H9 (cell line): ENCODE measurements at places on chromosomes 2 and 18.

GRCh38 chr2:207863345-207863744 is 93.6 kb upstream of the FZD5 start:
- no peak for DNase-seq

DNA sequence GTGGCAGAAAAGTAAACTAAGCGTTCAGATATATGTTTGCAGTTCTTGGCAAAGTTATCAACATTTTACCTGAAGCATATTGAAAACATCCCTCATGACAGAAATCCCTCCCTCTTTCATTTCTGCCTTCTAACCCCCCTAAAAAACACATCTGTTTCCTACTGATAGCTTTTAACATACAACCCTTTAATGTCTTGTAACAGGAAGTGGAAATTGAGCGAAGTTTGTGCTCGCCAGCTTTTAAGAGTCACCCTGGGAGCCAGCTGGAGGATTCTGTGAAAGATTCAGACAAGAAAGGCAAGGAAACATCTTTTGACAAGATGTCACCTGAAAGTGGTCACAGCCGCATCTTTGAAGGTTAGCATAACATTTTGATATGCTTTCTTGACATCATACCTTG is 247.4 kb downstream of the XIRP2 start:
- DNase-seq, result no peak

- no peak for DNase-seq
Measured at GRCh38 chr2:211407076-211407475, 850.7 kb downstream of the CPS1 start.

GRCh38 chr2:38690499-38691420 is 24.8 kb downstream of the GALM start:
- no peak for DNase-seq

DNA sequence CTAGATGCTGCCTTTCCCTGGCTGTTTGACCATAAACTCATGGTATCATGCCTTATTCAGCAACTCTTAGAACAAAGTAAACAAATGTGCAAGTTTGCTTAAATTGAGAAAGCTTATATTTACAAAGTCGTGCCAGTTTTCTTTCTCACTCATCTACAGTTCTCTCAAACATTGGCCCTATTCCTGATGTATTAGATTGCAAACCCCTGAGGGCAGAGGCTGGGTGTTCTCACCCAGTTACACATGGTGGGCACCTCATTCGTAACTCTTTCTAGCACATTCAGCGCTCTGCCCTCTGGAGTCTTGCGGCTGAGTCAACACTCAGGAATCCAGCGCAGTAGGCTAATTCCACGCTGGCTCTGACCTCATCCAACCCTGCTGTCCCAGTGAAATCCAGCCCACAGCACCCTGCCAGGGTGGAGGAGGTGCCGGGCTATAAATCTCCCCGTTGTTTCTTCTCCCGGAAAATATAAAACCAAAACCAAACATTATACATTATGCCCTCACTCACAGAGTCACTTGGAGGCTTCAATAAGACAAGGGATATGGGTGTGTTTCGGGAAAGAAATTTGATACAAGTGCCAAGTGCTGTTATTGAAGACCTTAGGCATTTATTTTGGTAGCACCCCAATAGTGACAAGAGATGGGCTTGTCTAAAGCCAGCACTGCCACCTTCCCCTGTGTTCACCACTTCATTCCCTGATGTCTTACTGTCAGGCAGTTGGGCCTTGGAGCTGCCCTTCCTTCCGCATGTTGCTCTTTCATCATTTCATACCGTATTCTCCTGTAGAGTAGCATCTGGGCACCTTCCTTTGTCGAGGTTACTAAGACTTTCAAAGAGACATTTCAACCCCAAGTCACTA is 287.4 kb downstream of the PRKCE start:
- DNase-seq, result peak; percentile 56
